Placental epithelial cell (primary cell): ENCODE measurements at places on chromosomes 1 and 21. TPM values are rescaled to one million over a fixed set of nuclear protein-coding genes. Genes with fewer than 3 reads are reported as not detected.

Gene ZNHIT6
- 8.2 and 8.6 TPM in 2 replicates for total RNA-seq

Gene OPTC
- 0.76 TPM in 1 of 2 replicates, not detected in the other for total RNA-seq

Gene C1QTNF12
- 0.79 and 1.7 TPM in 2 replicates for total RNA-seq

Gene SLC5A3
- 16.6 and 20.0 TPM in 2 replicates for total RNA-seq

Gene XCL2
- not detected in 2 replicates for total RNA-seq

Gene DPH5
- total RNA-seq: 28.0 and 31.0 TPM in 2 replicates

Gene SUCO
- 180 and 207 TPM in 2 replicates for total RNA-seq

Gene AGMAT
- total RNA-seq: 0.33 TPM in 1 of 2 replicates, not detected in the other

Gene MNDA
- total RNA-seq: not detected in 2 replicates

Gene ID3
- 12.6 and 23.9 TPM in 2 replicates for total RNA-seq

Gene TIAM1
- total RNA-seq: 27.5 and 62.4 TPM in 2 replicates

Gene VANGL2
- total RNA-seq: 6.5 and 7.1 TPM in 2 replicates

Gene FNDC5
- total RNA-seq: 0.39 TPM in 1 of 2 replicates, not detected in the other

Gene ZBTB37
- 7.5 and 9.3 TPM in 2 replicates for total RNA-seq

Gene NBPF20
- 0.87 and 1.6 TPM in 2 replicates for total RNA-seq

Gene ANGPTL3
- total RNA-seq: not detected in 2 replicates

Gene KRTAP7-1
- total RNA-seq: not detected in 2 replicates

Gene SPRR1B
- total RNA-seq: not detected in 2 replicates

Gene ANKRD34A
- 0.22 and 0.39 TPM in 2 replicates for total RNA-seq

Gene WNT4
- total RNA-seq: not detected in 2 replicates

Gene TBX15
- total RNA-seq: under 0.01 TPM in 1 of 2 replicates, not detected in the other

Gene ATP1A4
- total RNA-seq: 2.4 and 13.0 TPM in 2 replicates

Gene CCDC181
- not detected in 2 replicates for total RNA-seq

Gene PDE9A
- total RNA-seq: 0.11 and 0.39 TPM in 2 replicates

Gene IFFO2
- 5.9 and 10.3 TPM in 2 replicates for total RNA-seq

Gene CR1
- total RNA-seq: not detected in 2 replicates

Gene FCMR
- total RNA-seq: 0.22 TPM in 1 of 2 replicates, not detected in the other

Gene KRTAP19-3
- total RNA-seq: not detected in 2 replicates

Gene ALX3
- not detected in 2 replicates for total RNA-seq

Gene KRTAP12-4
- not detected in 2 replicates for total RNA-seq

Gene CFHR1
- total RNA-seq: not detected in 2 replicates

Gene TSEN15
- total RNA-seq: 10.6 and 47.7 TPM in 2 replicates

Gene CNR2
- total RNA-seq: not detected in 2 replicates

Gene CELA3B
- total RNA-seq: not detected in 2 replicates

Gene ZNF648
- under 0.01 TPM in 1 of 2 replicates, not detected in the other for total RNA-seq

Gene GRHL3
- not detected in 2 replicates for total RNA-seq

Gene KIAA1614
- 12.8 and 22.4 TPM in 2 replicates for total RNA-seq

Gene FCER1G
- total RNA-seq: 0.39 and 0.65 TPM in 2 replicates

Gene C1orf185
- not detected in 2 replicates for total RNA-seq

Gene CEP104
- total RNA-seq: 23.2 and 36.9 TPM in 2 replicates

Gene ZMPSTE24
- 22.8 and 57.2 TPM in 2 replicates for total RNA-seq

Gene CASZ1
- total RNA-seq: 0.39 and 3.4 TPM in 2 replicates

Gene BTBD8
- 3.3 and 4.3 TPM in 2 replicates for total RNA-seq

Gene TAS1R3
- 0.11 and 0.39 TPM in 2 replicates for total RNA-seq

Gene KRTAP21-2
- not detected in 2 replicates for total RNA-seq

Gene CLDN17
- total RNA-seq: not detected in 2 replicates

Gene HRNR
- total RNA-seq: not detected in 2 replicates

Gene SHE
- total RNA-seq: under 0.01 TPM in 2 replicates

Gene LHX8
- total RNA-seq: not detected in 2 replicates

Gene LRP8
- 0.79 and 7.9 TPM in 2 replicates for total RNA-seq

Gene TSPAN1
- 2.0 and 8.6 TPM in 2 replicates for total RNA-seq

Gene FLG2
- under 0.01 TPM in 1 of 2 replicates, not detected in the other for total RNA-seq

Gene HPDL
- total RNA-seq: 1.3 and 2.0 TPM in 2 replicates

Gene UQCRHL
- total RNA-seq: 0.65 and 2.7 TPM in 2 replicates

Gene RIPPLY3
- 0.33 and 0.79 TPM in 2 replicates for total RNA-seq

Gene SPRR2D
- not detected in 2 replicates for total RNA-seq

Gene RGS16
- 0.11 and 0.39 TPM in 2 replicates for total RNA-seq
